Cortex of kidney (tissue), 1 donor: ENCODE measurements at places on chromosomes 7 and 10.

DNA sequence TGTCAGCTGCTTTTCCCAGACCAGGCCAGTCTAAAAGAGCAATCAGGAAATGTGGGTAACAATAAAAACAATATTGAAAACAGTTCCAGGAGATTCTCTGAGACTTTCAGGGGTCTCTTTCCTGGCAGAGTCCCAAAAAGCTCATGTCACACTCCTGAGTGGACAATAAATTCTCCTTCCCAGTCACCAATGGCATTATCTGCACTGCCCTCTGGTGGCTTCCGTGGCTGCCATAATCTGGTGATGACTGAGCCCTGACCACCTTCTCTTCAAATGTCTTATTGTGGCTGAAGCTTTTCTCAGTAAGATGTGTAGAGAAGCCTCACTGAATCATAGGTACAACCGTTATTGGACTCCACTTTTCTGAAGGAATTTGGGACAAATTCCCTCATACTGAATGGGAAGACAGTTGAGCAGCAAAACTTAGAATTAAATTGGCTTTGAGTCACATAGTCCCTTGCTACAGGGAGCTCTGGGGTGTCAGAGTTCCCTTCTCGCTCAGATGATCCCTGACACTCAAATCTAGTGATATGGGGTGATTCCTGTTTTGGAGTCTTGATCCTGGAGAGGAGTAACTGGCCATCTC lies 24.4 kb upstream of the ASAH2 start:
- no peak for DNase-seq

GRCh38 chr7:108308276-108308675 lies 148.0 kb downstream of the NRCAM start:
- DNase-seq = no peak

- no peak for DNase-seq
Measured at GRCh38 chr7:82741493-82741892, 297.9 kb upstream of the CACNA2D1 start.

- no peak for DNase-seq
Measured at GRCh38 chr7:75637854-75638593, 100.7 kb downstream of the HIP1 start.

GRCh38 chr10:69878038-69878437 lies 76.3 kb downstream of the COL13A1 start:
- no peak for DNase-seq

DNA sequence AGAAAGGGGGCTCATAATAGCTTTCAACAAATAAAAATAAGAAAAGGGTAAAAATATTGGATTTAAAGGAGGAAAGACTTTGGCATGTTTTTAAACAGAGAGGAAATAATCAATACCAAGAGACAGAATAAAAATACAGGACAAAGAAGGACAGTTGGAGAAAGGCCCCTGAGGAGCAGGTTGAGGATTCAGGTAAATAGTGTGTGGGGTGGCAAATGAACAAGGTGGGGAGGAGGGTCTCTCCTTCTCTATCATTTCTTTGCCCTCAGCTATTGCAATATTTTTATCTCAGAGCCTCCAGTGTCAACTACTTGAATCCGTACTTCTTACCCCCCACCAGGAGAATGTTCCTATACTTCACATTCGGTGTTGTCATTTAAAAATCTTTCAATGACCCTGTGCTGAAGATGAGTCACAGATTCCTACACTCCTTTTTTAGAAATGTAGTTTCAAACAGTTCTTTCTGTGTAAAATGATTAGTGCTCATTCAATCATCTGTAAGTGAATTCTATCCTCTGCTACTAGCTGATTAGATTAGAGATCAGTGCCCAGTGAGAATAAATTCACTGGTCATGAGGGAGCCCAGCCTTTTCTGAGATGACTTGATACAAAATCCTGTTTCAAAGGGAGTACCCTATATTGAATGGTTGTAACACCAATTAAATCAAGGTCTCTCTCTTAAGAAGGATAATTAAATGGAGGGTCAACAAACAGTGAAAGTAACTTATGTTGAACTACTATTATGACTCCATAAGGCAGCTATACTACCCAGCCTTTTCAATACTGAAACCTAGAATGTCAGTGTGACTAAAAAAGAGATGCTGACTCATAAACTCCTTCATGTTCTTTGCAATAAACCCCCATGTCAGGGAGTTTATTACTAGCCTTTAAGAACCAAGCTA lies 50.4 kb upstream of the WNT16 start:
- DNase-seq = no peak

DNA sequence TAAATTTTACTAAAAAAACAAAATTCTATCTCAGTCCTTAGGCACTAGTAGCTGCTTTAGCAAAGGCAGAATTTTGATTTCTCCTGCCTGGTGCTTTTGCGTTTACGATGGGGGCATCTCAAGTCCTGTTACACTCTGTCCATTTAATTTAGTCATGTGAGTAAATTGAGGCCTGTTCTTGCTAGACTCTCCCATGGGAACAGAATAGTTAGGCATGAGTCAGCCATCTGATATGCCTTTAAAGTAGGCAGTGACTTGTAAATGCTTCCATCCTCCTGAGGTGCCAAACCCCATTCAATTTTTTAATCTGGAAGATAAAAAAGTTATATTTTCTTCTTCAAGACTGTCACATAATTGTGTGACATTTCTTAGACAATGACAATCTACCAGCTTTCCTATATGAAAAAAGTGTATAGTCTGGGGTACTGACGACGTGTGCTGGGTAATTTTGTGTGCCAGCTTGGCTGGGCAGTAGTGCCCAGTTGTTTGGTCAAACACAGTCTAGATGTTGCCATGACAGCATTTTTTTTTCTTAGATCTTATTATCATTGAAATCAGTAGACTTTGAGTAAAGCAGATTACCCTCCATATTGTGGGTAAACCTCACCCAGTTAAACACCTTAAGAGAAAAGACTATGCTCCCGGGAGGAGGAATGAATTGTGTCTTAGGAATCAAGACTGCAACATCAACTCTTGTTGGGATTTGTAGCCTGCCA lies 603.4 kb downstream of the SORCS1 start:
- no peak for DNase-seq

- no peak for DNase-seq
Measured at GRCh38 chr10:49303711-49304110, 4.7 kb downstream of the C10orf71 start.

GRCh38 chr10:5976512-5977470 lies 552 bp downstream of the IL15RA start:
- no peak for DNase-seq

DNA sequence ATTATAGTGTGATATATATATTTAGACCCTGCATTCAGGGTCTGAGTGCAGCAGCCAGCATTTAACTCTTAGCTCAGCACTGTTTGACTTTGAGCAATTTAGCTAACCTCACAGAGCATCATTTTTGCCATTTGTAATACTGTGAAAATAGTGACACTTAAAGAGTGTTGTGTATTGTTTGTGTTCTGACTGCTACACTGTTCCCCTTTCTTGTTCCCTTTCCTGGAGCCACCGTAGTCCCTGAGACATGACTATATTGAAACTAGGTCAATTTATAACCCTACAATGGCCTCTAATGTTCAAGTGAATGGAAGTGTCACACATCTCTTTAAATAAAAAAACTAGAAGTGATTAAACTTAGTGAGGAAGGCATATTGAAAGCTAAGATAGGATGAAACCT lies 20.3 kb upstream of the CD36 start:
- no peak for DNase-seq
